ENCODE measurements at places on chromosomes 7 and 10.

- DNase-seq = no peak
These were observed 32.1 kb downstream of the ZNF783 start for GRCh38 chr7:149293946-149294633.

GRCh38 chr10:119315128-119316001 lies 108.0 kb downstream of the GRK5 start:
- no peak for DNase-seq

GRCh38 chr10:126240483-126240882 lies 147.8 kb downstream of the ADAM12 start:
- DNase-seq = no peak

DNA sequence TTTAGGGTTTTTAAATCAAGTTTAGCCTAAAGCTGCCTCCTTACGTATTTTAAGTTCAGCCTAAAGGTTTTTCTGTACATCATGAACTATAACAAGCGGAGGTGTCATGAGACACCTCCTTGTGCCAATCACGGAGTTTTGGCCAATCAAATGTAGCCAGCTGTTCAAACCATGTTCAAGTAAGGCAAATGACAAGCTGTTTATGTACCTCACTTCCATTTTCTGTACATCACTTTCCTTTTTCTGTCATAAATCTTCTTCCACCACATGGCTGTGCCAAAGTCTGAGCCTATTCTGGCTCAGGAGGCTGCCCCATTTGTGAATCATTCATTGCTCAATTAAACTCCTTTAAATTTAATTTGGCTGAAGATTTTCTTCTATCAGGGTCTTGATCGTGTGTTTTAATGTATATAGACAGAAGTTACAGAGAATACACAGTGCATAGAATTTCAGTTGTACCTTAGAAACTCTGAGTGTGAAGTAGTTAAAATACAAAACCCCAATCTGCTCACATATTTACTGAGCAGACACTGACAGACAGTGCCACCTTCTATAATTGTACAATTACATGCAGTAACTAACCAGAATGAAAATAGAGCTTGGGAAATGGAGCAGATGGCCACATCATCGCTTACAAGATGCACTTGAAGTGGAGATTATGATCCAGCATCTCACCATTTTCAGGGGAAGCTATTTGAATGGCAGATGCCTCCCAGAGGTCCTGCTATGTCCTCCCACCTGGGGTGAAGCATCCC lies 76.9 kb upstream of the LANCL2 start:
- no peak for DNase-seq

GRCh38 chr10:131617113-131617858 lies 283.5 kb upstream of the PPP2R2D start:
- DNase-seq = no peak

DNA sequence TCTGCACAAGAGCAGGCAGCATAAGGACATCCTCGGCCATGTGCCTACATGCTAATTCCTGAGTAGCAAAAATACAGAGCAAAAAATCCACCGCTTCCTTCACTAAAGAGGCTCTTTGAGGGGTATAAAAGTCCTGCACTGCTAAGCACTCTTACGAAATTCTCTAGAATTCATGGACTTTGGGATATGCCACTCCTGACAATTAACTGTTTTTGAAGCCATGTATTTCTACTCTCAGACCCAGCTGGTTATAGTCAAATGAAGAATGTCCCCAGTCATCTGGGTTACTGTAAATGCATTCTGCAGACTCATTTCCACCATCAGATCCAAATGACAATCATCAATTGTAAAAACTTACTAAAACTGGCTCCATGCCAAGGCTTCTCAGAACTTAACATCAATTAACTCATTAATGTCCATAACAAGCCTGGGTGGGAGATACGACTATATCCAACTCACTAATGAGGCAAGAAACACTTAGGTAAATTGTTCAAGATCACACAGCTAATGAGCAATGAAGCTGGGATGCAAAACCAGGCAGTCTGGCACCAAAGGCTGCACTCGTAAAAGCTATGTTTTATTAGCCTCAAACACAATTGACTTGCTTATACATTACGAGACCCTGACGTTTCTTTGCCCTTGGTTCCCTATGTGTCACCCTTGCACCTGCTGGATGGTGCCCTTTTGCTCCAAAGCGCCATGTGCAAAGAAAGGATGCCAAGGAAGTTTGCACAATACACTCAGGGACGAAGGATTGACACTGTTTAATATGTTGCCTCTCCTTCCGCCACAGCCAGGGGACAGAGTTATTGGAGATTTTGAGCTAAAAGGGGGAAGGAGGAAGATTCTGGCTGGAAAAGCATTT lies 250.4 kb downstream of the ELMO1 start:
- peak; percentile 60 for DNase-seq

DNA sequence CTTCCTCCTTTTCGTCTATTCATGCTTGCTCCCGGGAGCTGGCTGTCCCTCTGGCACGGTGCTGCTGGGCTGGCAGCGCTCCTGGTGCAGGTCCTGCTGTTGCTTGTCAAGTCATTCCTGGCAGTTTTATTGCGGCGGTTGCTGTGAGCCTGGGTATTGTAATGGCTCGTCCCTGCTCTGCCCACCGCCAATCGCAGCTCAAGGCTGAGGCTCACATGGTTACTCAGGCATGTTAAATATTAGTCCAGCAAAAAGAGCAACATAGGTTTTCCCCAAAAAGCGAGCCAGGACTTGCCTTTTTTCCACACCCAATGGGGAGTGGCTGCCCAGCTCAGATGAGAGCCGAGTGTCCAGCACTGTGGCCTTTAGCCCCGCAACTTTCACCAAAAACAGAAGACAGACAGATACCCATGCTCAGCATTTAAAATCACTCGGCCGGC lies 492.9 kb upstream of the FOXK1 start:
- DNase-seq = peak; percentile 64

GRCh38 chr7:27547401-27547800 lies 115.3 kb downstream of the HIBADH start:
- no peak for DNase-seq

DNA sequence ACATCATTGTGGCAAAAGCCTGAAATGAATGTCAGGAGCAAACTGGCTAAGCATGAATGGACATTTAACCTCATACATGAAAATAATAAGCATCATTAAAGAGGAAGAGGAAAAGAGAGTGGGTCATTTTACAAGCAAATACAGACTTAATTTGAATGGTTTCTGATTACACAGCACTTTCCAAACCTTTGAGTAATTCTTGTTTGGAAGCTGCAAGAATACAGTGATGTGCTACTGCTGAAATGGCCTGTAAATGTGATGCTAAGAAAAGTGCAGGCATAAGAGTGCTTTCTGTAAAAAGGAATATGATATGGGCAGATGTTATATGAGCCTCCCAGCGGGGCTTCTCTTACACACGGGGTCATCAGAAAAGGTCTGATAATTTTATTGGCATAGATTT lies 30.2 kb downstream of the TAS2R16 start:
- DNase-seq = peak; percentile 77

DNA sequence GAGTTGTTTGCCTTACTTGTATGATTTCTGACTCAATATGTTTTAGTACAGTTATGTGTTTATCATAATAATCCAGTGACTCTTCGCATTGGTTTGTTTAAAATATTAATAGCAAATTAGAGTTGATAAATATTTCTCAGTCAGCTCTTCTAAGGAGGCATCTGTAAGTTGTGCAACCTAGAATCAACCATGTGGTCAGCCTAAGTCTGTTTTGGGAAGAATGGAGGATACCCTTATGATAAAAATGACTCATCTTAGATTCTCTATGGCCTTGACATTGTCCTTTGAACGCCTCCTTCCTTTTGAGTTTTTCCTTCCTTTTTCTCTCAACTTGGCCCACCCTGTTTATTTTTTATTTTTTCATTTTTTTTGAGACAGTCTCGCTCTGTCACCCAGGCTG lies 18.8 kb downstream of the DNAJC9 start:
- DNase-seq = no peak

DNA sequence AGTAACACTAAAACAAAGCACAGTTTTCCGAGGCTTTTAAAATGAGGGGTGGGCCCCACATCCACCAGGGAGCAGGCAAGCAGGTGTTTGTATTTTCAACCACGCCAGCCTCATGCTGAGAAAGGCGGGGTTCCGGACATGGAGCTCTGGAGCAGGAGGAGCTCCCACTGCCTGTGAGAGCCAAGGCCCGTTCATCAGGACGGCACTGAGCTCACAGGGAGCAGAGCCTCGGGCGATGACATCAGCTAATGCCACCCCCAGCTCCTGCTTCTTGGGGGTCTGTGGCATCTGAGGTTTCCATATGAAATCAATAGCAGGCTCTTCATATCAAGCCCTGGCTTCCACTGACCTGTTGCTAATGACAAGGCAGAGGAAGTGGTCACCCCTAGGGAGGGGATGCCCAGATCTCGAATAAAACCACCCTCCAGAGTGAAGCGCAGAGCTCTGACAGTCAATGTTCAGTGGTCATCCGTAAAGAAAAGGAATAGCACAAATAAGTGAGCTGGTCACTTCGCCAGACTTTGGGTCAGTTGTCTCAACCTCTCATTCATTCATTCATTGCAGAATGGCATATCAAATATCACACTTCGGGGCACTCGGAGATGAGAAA lies 89.1 kb downstream of the TNS3 start:
- DNase-seq = no peak

- DNase-seq = no peak
These were observed 803.1 kb downstream of the PCDH15 start for GRCh38 chr10:53997953-53998352.

DNA sequence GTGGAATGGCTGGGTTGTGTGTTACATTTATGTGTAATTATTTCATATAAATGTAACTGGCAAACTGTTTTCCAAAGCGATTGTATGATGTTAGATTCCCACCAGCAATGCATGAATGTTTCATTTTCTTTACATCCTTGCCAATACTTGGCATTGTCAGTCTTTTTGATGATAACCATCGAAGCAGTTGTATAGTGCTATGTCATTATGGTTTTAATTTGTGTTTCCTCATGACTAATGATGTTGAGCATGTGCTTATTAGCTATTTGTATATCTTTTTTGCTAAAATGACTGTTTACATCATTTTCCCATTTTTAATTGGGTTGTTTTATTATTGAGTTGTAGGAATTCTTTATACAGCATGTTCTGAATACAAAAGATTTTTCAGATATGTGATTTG lies 22.3 kb downstream of the AHCYL2 start:
- DNase-seq = no peak

- DNase-seq = no peak
These were observed 178.2 kb upstream of the NRG3 start for GRCh38 chr10:81696609-81697388.

GRCh38 chr7:71563276-71563675 lies 431.3 kb downstream of the GALNT17 start:
- no peak for DNase-seq

Data from NCI-H1105 (cell line).